HCT116 (cell line): ENCODE measurements at places on chromosomes 11 and 22. TPM values are rescaled to one million over a fixed set of nuclear protein-coding genes. Genes with fewer than 3 reads are reported as not detected.

DNA sequence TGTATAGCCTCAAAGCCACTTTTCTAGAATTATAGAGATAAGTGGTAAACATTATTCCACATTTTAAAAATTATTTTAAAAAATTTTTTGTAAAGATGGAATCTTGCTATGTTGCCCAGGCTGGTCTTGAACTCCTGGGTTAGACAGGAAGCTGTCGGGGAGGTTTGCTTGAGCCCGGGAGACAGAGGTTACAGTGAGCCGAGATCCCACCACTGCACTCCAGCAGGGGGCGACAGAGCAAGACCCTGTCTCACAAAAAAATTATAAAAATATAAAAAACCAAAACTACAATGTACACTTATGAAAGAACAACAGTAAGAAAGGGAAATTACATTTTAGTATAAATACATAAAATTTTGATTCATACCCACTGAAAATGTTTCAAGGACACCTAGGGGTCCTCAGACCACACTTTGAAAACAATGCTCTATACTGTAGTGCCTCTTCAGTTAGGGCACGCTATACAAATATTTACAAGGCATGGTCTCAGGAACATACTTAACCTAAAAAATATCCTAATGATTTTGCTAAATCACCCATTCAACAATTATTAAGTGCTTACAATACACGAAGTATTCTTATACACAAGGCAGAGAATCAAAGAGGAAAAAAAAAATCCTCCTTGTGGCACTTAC is 111.2 kb downstream of the MRTFA start:
- DNase-seq: no peak

DNA sequence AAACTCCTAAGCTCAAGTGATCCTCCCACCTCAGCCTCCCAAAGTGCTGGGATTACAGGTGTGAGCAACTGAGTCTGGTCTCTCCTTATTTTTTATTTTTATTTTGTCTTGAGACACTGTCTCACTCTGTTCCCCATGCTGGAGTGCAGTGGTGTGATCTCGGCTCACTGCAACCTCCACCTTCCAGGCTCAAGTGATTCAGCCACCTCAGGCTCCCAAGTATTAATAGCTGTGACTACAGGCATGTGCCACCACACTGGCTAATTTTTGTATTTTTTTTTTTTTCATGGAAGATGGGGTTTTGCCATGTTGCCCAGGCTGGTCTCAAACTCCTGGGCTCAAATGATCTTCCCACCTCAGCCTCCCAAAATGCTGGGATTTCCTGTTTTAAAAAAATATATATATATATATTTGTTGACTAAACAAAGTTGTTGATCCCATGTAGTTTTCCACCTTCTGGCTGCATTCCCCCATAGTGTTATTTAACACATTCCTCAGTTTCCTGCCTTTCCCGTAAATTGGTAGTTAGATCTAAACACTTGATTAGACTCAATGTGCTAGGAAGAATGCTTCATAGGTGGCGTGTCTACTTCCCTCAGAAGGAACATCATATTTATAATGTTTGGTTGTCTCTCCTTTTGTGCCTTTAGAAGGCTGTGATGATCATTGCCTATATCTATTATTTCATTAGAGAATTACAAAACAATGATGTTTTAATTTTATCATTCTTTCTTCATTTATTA is 38.8 kb downstream of the LRRC32 start:
- DNase-seq: no peak

- no peak for DNase-seq
These were observed 243.7 kb upstream of the TBCEL start for GRCh38 chr11:120780239-120780638.

MAFF gene
- 26.0 TPM for total RNA-seq

DNA sequence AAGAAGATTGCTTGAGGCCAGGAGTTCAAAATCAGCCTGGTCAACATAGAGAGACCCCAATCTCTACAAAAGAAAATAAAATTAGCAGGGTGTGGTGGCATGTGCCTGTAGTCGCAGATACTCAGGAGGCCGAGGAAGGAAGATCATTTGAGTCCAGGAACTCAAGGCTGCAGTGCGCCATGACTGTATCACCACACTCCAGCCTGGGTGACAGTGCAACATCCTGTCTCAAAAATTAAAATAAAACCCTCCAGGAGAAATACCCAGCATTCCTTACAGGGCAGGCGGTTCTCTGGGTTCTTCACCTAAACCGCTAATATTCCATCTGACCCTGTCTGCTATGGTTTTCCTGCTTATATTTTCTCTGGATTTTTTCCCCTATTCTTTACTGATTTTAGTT is 13.5 kb downstream of the TCF20 start:
- DNase-seq: no peak

DNA sequence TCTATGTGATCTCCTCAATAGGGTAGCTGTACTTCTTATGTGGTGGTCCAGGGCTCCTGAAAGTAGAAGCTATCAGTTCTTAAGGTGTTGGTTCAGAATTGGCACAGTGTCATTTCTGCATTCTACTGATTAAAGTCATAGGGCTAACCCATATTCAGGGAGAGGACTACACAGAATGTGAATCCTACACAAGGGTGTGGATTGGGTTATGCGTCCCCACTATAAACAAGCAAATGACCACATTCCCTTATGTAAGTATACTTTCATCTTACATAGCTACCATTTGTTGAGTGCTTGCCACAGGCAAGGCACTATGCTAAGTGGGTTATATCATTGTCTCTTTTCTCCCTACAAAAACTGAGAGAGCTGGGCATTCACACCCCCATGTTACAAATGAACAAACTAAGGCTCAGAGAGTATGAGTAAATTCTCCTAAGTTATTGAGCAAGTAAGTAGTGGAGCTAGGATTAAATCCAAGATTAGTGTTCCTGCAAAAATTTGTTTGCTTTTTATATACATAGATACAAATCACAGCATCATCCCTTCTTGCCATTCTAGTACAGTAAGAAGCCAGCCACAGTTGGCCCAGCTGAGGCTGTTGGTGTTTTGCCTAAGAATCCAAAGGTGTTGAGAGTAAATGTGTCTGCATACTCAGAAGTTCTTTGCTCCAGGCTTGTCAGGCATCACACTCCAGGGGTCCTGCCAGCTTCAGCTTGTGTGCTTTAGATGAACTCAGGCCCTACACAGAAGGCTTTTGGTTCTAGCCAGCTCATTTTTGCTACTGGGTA is 157.8 kb downstream of the KIF18A start:
- no peak for DNase-seq

- no peak for DNase-seq
These were observed 28.1 kb upstream of the VPREB1 start for GRCh38 chr22:22216450-22216959.

DNA sequence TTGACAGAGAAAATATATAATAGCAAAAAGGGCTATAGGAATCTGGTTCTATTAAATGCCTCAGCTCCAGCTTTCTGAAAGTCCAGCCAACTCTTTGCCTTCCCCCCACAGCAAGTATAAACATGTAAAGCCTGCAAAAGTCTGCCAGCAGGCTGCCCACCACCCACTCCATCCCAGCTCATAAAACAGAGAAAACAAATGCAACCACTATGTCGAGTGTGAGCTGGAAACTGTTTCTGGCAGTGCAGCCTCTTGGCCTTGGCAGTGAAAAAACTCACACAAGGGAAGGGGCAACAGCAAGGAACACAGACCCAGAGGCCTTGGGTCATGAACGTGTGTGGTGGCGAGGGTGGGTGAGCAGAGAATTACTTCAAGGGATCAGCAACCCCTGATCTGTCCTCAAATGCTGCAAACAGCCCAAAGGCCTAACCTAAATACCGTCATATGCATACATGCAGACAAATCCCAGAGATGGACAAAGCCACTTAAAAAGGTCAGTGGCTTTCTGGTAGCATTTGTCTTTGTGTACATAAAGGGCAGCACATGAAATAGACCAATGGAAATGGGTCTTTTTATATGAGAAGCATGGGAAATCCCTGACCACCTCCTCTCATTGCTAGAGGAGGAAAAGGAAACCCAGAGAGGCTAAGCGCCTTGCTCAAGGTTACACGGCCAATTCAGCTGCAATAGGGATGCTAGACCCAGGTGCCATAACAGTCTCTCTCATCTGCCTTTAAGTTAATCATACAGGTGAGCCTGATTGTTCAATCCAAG is 74.8 kb downstream of the NAT10 start:
- no peak for DNase-seq

RAC2 gene
- 62.0 TPM for total RNA-seq

TST gene
- total RNA-seq: 32.1 TPM

DNA sequence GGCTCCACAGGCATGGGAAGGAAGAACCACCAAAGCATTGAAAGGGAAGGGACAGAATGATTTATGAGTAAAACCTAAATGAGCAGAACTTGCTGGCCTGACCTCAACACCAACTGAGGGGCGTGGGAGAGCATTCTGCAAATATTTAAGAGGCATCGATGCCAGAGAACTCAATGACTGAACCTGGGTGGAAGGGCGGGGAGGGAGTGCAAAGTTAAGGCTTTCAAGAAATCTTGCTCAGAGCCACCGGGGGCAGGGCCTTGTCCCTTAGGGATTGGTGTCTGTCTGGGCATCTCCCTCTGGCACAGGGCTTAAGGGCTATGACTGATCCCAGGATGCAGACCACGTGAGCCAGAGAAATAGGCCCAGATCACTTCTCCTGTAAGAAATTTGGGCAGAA is 137.1 kb downstream of the ADAMTS15 start:
- no peak for DNase-seq

GP1BB gene
- 4.8 TPM for total RNA-seq
